ENCODE measurements at places on chromosomes 2 and 18.

- no peak for DNase-seq
Observed at GRCh38 chr2:23633966-23634365, 249.0 kb downstream of the KLHL29 start.

DNA sequence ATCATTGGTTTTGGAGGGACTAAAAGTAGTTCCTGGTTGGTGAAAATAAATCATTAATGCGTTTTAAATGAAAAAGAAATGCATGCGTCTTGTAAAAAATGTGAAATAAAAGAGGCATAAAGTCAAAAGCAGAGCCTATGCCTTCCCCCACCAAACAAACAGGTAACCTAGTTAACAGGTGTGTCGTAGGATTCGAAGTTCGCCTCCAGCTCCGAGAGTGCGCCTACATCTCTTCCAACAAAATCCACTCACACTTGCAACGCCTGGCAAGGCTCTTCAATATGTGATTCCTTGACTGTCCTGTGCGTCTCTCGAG is 677 bp upstream of the SMAD4 start:
- DNase-seq: peak; percentile 37

DNA sequence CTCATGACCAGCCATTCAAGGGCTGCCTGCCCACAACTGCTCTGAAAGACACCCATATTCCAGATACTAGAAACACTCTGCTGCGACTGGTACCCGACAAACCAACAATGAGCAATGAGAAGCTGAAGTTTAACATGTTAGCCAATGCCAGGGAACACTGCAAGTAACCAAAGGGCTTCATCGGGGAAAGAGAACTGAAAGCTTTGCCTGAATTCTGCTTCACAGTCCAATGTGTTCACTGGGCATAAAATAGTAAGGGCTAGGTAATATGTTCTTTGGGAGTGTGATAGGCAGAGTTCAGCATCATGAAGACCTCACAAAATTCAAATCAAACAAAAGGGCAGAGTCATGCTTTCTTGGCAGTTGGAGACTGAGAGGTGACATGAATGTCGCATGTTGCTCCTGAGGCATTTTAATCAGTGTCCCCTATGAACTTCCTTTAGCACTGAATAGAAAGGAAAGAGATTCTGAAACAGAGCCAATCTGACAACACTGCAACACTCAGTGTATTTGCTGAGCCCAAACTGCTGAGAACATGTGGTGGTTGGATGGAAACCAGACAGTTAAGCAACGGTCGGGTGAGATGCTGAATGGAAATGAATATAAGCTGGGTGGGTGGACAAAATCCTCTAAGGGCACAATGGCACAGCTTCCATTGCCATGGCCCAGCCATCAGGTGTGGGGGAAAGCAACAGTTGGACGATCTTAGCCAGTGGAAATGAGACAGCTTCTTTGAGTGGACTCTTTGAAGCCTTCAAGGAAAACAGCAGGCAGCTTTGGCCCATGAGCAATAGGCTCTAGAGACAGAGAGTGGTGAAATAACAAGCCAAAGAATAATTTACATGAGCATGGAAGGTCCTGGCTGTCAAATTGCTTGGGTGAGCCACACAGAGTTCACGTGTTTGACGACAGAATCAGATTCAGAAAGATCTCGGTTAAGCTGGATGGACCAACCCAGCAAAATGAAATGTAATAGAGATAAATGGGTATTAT is 277.5 kb downstream of the AFF3 start:
- peak; percentile 75 for DNase-seq

DNA sequence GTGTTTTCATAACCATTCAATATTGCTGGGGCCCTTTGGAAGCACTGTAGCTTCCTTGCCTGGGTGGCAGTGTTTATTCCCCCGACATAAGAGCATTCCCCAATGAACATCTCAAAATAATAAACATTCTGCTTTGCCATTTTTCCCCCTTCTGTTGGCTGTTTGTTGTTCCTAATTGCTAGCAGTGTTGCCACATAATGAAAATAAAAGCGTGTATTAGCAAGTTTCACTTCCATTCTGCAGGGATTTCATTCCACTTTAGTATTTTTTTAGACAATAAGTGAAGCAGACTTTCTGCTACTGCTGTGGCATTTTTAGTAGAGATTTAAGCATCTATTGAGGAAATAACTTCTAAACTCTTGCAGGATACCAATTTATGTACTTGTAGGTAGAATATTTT is 154.7 kb upstream of the GALNT13 start:
- no peak for DNase-seq

GRCh38 chr2:63614983-63615945 is 26.5 kb downstream of the MDH1 start:
- DNase-seq: peak; percentile 59

GRCh38 chr2:160551259-160551658 is 57.7 kb upstream of the RBMS1 start:
- no peak for DNase-seq

GRCh38 chr2:237699870-237700511 is 72.6 kb downstream of the LRRFIP1 start:
- DNase-seq: no peak

DNA sequence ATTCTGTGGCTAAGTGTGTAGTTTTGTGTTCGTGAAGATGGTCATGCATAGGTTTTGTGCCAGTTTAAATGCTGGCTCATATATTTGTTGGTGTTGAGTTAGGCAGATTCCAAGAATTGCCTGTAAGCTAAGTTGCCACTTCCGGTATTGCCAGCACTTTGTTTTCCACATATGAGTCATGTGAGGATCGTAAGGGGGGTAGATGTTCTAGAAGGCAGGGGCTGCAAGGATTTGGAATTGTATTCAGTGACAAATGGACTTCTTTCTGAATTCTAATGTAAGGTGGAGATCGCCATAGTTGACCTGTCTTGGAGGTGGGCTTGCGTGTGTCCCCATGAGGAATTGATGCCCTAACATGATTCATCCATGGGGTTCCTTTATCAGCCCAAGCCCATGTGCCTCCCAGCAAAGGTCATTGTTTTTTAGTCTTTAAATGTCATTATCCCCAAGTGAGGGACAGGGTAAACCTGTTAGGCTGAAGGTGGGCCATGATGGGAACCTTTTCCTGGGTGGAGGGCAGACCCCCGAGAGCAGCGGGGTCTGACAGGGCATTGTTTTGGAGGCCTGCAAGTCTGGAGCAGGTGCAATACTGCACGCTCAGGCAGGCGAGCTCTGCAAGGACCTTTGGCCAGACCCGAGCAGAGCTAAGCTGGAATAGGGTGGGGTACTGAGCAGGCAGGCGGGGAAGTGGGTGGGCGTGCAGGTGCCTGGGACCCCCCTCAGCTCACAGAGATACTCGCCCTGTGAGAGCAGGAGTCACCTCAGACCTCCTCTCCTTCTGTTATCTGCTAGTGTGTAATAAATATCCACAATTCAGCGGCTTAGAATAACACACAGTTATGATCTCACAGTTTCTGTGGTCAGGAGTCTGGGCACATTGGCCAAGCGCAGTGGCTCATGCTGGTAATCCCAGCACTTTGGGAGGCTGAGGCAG is 77.4 kb downstream of the LRRFIP1 start:
- DNase-seq: peak; percentile 43

DNA sequence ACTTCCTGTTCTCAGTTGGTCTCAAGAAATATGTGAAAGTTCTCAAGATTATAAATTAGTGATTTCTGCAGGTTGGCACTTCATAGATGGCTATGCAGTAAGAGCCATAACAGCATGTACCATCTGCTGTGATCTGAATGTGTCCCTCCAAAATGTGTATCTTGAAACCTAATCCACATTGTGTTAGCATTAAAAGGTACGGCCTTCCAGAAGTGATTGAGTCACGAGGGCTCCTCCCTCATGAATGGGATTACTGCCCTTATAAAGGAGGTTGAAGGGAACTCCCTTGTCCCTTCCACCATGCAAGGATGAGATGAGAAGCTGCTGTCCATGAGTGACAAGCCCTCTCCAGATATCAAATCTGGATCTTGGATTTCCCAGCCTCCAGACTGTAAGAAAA is 45.0 kb downstream of the METTL4 start:
- no peak for DNase-seq

DNA sequence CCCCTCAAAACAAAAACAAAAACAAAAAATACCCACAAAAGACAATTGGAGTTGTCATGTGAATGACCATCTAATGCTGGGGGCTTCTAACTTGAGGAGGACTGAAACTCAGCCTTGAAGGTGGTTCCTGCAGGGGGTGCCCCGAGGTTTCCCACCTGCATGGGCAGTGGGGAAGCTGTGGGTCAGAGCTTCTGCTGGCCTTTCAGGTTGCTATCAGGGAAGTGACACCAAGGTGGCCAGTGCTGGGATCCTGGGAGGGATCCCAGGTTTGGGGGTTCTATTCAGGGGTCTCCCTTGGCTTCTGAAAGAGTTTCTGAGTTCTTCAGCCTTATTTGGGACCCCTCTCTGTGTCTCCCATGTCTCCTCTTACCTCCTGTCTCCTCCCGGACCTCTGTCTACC is 62.8 kb downstream of the LDLRAD4 start:
- no peak for DNase-seq

- peak; percentile 18 for DNase-seq
Observed at GRCh38 chr18:60064271-60064670, 164.5 kb downstream of the PMAIP1 start.

GRCh38 chr2:215692387-215693079 is 256.7 kb upstream of the FN1 start:
- DNase-seq: peak; percentile 75

DNA sequence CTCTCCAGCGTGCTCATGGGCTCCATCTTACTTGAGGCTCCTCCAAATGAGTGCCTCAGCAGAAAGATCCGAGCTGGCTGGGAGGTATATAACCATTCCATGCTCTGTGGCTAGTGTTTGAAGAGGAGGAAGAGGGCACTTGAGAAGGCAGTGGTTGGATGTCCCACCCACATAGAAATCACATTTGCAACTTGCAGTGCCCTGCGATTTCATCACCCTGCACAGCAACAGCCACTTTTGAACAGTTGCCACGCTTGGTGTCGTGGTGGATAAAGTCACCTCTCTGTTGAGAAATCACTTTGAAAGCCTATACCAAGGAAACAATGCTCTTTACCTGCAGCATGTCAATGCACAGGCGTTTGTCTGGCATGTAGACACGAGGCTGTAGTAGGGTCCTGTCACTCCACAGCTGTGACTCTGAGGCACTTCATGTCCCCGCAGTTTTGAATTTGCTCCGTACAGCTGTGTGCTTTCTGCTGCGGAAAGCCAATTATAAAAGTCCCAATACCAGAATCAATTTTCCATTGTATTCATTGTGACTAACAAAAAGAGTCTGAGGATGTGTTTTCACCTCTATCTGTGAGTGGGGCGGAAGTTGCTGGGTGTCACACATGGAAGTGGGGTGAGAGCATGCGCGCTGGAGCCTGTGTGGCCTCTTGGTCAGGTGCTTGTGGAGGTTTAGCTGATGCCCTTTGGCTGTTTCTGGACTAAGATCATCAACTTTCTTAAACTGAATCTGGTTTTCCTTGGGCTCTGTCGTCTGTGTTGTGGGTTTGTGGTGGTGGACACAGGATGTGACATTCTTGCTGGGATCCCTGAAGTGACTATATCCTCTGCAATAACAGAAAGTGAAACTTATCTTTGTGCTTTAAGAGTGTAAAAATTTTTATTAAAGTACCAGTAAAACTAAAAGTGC is 2.8 kb downstream of the CNDP2 start:
- DNase-seq: no peak

GRCh38 chr2:29001806-29002205 is 20.7 kb downstream of the TOGARAM2 start:
- no peak for DNase-seq

DNA sequence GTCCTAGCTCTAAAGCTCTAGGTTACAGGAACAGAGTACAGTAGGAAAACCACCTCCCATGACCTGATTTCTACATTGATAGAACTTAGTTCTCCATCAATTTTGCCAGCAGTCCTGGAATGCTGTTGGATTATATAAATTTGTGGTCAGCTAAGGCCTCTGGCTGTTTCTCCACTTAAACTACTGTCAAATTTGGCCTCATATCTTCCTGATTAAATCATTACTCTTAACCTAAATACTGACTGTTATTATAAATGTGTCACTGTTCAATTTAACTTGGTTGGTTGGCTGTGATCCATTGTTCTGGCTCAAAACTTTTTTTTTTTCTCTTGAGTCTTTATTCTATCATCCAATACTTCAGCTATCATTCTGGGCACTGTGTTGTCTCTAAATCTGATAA is 71.2 kb downstream of the TGFA start:
- DNase-seq: no peak

DNA sequence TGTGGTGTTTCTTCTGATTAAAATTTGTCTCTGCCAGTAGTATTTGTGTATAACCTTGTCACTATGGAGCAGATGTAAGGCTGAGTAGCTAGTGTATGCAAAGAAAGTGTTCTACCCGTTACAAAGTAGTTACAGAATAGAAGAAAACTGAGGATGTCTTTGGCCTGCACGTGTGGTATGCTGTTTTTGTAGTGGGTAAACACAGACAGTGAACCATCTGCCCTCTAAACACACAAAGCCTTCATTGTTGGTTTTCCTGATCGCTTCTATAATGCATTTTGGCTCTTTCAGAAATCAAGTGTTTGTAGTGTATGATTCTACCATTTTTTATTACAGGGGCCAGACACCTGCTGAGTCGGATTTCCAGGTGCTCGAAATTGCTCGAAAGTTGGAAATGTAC is 61.5 kb downstream of the FARP2 start:
- DNase-seq: no peak

- DNase-seq: peak; percentile 90
Observed at GRCh38 chr2:18455236-18455862, 105.1 kb downstream of the RDH14 start.

GRCh38 chr2:65050931-65051330 is 5.3 kb upstream of the CEP68 start:
- peak; percentile 72 for DNase-seq

DNA sequence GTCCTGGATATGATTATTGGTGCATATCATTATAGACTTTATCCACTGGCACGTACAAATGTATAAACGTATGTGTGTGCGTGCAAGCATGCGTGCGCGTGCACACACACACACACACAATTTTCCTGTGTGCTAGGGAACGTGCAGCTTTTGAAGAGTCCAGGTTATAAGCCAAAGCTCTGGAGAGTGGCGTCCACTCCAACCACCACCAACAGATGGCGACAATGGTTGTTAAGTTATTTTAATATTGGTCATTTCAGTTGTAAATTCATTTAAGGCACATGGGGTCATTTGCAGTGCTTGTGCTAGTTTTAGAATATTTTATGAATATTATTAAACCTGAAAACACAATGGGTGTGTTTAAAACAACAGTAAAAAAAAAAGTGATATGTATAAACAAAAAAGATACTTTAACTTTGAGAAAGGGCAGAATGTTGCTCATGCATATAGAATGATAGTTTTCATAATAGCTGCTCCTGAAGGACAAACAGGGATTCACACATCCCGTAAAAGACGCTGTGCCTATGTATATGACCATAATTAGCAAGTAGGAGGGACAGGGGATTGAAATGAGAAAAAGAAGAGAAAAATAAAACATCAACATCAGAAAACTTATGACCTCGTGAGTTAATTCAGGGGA is 124.2 kb upstream of the ITGB6 start:
- peak; percentile 55 for DNase-seq

DNA sequence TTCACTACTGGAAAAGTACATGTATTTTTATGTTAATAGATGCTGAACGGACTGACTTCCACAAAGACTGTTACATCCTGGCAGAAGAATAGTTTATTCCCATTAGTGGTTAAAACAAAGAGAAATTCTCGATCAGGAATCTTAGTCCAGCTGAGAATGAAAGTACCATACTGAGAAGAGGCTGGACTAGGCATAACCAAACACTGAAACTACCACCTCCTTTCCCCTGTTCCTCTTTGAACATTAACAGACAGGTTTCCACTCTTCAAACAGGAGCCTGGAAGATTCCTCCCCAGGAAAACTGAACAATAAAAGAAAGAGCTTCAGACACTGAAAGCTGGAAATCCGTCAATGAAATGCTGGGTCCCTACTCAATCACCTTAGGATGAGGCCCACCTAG is 25.8 kb downstream of the LDAH start:
- no peak for DNase-seq

GRCh38 chr18:37199741-37200140 is 365.9 kb downstream of the CELF4 start:
- peak; percentile 14 for DNase-seq

GRCh38 chr2:173588931-173589369 is 234.3 kb downstream of the CDCA7 start:
- no peak for DNase-seq
